HS-27A (cell line): ENCODE measurements at places on chromosomes 11 and 22.
A peak's percentile ranks its signal among the peaks of the same experiment; 100 is the strongest.

GRCh38 chr11:16843294-16843693 is 104.8 kb downstream of the C11orf58 start:
- DNase-seq = no peak

DNA sequence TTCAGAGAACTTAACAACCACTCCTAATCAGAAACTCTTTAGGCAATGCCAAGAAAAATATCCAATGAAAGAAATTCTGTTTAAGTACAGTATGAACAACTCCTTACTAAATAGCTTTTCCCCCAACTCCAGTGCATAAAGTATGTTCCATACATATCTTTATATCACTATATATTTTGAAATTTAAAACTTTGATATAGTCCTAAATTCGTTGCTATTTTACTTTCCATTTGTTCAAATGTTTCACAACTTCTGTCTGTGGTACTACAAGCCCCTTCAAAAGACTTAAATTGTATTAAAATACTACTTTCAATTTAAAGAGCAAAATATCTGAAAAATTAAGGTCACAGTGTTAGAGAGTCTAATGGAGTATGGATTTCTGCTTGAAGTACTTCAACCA is 52.6 kb downstream of the STK33 start:
- no peak for DNase-seq

DNA sequence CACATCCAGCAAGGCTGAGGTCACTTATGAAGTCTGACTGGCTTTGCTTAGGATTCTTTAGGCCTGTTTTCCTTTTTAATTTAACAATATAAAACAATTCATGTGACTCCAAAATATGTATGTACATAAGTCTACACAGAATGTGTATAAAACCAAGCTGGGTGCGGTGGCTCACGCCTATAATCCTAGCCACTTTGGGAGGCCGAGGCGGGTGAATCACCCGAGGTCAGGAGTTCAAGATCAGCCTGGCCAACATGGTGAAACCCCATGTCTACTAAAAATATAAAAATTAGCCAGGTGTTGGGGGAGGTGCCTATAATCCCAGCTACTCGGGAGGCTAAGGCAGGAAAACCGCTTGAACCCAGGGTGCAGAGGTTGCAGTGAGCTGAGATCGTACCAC is 83.1 kb downstream of the SHANK2 start:
- DNase-seq = no peak

DNA sequence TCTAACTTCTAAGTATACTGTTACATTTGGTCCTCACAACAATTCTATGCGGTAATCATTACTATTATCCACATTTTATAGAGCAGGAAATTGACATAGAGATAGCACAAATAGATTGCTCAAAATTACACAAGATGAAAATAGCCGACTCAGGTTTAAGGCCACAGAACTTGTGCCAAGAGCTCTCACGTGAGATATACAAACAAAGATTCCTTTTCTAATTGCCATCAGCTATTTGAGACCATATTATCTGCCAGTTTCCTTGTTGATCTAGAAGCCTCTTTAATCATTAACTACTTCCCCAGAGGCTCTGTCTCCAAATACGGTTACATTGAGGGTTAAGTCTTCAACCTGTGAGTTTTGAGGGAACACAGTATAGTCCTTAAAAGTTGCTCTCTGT is 61.0 kb upstream of the GLYATL1B start:
- DNase-seq = no peak

GRCh38 chr11:87536016-87536415 is 498.3 kb downstream of the TMEM135 start:
- DNase-seq = no peak

DNA sequence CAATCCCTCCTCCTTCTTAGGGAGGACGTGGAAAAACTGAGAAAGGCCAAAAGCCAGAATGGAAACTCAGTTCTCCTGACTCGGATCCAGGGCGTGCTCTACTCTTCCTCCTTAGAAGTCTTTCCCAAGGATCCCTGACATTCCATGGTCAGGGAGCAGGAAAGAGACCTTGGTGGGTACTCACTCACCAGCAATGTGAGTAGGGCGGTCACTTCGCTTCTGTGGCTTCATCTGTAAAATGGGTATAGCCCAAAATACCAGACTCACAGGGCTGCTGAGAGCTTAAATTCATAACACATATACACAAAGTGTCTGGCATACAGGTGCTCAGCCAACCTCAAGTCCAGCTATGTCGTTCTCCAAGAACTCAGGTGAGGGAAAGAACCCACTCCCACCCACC is 629 bp upstream of the KCTD17 start:
- no peak for DNase-seq

GRCh38 chr11:122808478-122808869 is 29.8 kb upstream of the CRTAM start:
- no peak for DNase-seq

- no peak for DNase-seq
Observed at GRCh38 chr11:73091521-73092305, 50.4 kb downstream of the FCHSD2 start.

GRCh38 chr11:73360743-73361369 is 15.3 kb upstream of the RELT start:
- no peak for DNase-seq

DNA sequence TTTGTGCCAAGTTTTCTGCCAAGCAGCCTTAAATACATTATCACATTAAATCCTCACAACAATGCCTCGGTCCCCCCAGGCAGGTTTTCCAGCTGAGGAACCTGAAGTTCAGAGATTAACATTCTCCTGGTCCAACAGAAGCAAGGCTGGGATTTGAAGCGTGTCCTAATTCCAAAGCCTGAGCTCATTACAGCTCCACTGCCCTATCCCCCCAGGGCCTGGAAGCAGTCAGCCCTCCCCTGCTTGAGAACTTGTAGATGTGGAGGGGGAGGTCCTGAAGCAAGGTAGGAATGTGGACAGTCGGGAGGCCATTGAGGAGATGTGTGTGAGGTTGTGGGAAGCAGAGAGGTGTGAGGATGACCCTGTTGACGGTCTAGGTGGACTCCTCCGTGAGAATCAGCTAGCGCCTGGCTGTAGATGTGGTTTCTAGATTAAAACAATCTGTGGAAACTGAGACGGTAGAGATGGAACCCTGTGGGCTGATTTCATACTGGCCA is 8.1 kb downstream of the GRAMD1B start:
- DNase-seq = no peak

- no peak for DNase-seq
Observed at GRCh38 chr11:86035164-86035563, 33.7 kb downstream of the PICALM start.

- no peak for DNase-seq
Observed at GRCh38 chr22:19658057-19658966, 56.0 kb upstream of the SEPTIN5 start.

DNA sequence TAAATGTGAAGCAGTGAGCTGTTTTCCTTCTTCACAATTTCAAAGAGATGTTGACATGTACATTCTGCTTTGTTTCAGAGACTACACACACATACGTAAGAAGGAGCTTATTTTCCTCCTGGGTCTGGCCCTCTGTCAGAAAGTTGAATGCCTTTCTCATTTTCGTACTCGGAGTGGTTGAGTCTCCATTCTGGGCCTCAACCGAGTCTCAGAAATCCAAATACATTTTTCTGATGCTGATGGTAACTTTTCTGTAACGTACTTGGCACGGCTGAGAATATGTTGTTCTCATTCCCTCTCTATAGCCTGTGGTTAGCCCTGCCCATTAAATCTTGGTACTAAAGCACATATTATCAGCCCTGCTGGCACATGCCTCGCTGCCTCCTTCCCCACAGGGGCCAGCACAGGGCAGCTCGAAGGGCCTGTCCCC is 25.3 kb downstream of the PARVA start:
- no peak for DNase-seq

DNA sequence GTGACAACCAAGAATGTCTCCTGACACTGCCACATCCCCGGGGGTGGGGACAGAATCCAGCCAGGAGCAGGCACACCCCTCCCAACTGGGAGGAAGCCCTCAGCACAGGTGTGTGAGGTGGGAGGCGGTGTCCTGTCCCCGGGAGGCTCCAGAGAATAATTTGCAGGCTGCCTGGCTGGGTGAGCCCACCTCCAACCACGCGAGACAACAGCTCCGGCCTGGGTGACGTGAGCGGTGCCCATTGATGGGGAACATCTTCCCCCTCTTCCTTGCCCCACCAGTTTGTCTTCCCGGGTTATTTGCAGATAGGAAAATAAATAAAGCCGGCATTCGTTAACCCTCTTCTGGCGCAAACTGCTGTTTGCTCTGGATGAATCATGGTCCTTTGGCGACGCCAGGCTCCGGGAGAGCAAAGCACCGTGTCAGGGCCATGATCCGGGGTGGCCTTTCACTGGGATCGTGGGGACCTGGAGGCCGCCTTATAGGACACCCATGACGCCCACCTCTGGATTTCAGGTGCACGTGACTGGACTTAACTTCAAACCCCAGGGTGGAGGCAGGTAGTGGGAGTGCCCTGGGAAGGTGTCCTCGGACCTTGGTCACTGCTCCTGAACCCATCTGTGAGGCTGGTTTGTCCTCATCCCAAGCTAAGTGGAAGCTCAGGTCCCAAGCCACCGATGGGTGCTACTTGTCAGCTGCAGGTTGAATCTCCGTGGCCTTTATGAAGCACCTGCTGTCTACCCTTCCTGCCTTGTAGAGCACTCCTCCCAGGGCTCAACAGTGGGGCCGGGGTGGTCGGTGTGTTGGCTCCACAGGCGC is 13.9 kb downstream of the CCND1 start:
- DNase-seq = no peak

- no peak for DNase-seq
Observed at GRCh38 chr11:34528072-34528471, 14.5 kb upstream of the ELF5 start.

- DNase-seq = no peak
Observed at GRCh38 chr22:23053051-23053707, 17.1 kb upstream of the GNAZ start.

GRCh38 chr11:3796801-3797328 is 489 bp downstream of the NUP98 start:
- DNase-seq = no peak

DNA sequence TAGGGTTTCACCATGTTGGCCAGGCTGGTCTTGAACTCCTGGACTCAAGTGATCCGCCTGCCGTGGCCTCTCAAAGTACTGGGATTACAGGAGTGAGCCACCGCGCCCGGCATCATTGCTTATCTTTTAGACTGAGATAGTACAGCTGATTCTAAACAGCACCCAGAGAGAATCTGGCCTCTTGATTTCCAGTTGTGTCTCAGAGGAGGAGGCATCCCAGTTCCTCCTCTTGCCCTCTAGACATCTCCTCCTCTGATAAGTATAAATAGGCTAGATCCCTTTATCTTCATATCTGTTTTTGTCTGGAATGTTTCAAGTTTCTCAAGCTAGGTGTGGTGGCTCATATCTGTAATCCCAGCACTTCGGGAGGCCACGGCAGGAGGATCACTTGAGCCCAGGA is 7.0 kb downstream of the MARK2 start:
- DNase-seq = no peak

DNA sequence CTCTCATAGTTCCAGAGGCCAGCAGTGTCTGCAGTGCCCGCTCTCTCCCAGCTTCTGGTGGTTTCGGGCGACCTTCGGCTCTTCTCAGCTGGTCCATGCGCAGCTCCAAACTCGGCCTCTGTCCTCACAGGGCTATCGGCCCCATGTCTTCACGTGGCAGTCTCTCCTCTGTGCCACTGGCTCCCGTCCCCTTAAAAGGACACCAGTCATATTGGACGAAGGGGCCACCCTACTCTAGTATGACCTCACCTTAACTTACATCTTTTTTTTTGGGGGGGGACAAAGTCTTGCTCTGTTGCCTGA is 13.8 kb downstream of the LTO1 start:
- DNase-seq = no peak

DNA sequence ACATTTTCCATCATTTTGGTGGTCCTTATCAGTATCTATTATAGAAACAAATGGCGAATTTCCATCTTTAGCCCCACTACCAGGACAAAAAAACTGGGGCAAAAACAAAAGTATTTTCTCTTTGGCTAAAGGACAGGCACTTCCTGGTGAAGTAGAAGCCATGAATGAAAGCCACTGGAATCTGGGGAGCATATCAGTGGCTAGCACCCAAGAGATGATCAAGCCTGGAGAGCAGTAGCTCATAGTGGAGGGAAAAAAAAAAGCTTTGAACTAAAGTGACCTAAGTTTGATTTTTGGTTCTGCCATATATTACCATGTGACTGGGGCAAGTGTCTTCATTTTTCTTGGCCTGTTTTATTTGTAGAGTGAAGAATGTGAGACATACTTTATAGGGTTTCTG is 272.3 kb downstream of the GUCY1A2 start:
- no peak for DNase-seq

GRCh38 chr22:27134315-27134701 is 476.9 kb downstream of the MIAT start:
- DNase-seq = peak; percentile 91

DNA sequence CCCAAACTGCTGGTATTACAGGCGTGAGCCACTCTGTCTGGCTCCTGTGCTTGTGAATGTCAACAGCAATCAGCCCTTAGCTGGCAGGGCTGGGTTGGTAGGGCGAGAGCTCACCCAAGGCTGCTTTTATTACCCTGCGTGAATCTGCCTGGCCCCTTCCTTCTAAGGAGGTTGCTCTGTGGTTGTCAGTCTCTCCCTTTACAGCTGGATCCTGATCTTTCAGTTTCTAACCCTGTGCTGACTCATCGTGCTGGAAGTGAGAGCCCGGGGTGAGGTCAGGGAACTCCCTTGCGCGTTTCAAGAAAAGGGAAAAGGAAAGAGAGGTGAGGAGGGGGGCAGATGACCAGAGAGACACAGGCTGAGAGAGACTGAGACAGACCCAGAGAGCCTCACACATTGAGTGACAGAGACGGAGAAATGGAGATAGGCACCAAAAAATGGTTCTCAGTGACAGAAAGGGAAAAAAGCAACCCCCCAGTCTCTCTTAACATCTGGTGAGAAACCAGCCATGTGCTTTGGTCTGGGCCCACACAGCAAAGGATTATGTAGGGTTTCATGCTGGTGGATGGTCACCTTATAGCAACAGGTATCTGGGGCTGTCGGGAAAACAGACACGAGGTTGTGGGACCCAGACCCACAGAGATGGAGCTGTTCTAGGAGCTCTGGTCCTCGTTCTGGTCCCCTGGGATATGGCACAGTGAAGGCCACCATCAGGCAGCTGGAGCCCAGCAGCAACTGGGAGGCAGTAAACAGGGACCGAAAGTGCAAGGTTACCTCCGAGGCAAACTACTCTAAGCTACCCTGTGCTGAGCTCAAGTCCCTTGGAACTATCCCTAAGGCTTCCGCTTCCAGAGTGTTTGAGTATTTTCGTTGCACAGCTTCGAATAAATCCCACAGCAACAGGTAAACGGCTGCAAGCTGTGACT is 2.5 kb downstream of the TCN2 start:
- DNase-seq = no peak
